EH (cell line): ENCODE measurements at places on chromosomes 7 and 10.

GRCh38 chr7:34501156-34501555, 156.9 kb upstream of the NPSR1 start:
- no peak for DNase-seq

- no peak for DNase-seq
Measured at GRCh38 chr7:155191901-155192478, 105.7 kb upstream of the INSIG1 start.

GRCh38 chr7:12690041-12690878, 2.8 kb downstream of the ARL4A start:
- no peak for DNase-seq

DNA sequence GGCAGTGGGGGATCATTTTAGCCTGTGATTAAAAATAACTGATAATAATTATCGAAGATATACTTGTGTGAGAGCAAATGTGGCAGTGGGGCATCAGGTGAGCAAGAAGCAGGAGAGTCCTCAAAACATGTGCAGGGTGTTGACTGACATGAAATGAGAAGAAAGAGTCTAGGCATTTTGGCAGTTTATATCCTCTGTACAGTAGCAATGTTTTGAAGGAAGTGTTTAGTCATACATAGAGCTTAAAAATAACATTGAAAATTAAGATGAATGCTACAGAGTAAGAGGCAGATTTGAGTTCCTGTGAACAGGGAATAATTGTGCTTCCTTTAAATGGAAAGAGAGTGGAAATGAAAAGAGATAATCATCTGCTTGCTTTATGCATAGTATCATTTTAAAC, 47.4 kb downstream of the VPS50 start:
- DNase-seq, result peak; percentile 26

DNA sequence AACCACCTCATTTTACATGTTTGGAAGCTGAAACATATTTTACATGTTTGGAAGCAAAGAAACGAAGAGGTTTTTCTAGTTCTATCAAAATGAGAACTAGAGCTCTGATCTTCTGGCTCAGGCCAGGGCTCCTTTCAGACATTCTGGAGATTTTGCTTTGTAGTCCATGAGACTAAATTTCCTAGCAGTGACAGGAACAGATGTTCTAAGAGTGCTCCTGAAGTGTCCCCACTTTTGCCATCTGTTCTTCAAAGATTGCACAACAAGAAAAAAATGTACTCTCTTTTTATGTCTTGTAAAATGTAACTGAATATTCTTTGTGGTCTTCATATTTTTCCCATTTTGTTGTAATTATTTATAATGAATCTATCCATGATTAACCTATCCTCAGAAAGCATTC, 196.4 kb upstream of the PCLO start:
- DNase-seq, result no peak

DNA sequence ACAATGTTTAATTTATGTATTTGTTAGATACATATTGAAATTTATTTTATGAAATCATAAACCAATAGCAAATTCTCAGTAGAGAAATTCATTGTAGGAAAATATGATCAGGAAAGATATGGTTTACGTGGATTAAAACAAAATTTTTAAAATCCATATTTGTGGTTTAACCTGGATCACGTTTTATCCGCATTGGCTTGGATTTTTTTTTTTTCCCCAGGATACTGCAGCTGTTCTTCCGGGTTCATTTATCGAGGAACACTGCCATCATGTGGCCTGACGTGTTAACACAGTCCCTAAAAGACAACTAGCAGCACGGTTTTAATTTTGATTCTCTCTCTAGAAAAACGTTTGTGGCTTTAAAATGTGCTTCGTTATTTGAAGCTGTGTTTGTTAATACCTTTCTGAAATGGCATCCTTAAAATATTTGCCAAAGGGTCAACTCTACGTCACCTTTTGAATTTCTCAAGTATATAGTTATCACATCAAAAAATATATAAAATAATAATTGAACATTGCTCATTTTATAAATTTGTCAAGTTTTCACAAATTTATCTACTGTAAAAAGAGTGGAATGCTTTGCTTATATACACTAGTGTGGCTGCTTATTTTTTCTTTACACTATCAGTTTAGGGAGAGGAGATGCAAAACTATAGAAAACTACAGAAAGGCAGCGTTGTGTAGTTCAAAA, 8.7 kb upstream of the ASB4 start:
- DNase-seq, result peak; percentile 68

GRCh38 chr7:1585142-1585981, 15.5 kb upstream of the PSMG3 start:
- no peak for DNase-seq

- DNase-seq, result no peak
Measured at GRCh38 chr7:33711231-33712019, 193.9 kb upstream of the BMPER start.

DNA sequence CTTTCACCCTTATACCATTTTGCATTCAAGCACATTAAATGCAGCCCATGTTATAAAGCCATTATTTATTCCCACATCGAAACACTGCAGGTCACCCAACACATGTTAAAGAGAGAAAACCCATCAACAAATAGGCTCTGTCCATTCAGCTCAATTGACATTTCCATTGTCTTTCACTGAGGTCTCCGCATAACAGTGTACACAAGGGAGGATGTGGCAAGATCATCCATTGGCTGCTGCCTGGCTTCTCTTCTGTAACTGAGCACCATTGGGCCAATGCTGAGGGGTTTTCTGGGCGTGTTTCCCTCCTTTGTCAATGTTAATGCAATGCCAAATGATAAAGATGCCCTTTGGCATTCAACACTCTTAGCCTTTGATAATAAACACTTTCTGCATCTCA, 278.1 kb upstream of the SP4 start:
- DNase-seq, result no peak

GRCh38 chr10:120511165-120511564, 54.1 kb downstream of the PLPP4 start:
- peak; percentile 26 for DNase-seq

DNA sequence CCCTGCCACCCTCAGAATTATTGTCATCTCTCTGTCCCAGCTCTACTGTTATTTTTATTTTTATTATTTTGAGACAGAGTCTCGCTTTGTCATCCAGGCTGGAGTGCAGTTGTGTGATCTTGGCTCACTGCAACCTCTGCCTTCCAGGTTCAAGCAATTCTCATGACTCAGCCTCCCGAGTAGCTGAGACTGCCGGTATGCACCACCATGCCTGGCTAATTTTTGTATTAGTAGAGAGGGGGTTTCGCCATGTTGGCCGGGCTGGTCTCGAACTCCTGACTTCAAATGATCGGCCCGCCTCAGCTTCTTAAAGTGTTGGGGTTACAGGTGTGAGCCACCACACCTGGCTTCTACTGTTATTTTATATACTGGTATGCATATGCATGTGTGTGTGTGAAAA, 11.0 kb downstream of the CALHM2 start:
- DNase-seq, result peak; percentile 35

GRCh38 chr10:59823111-59823510, 69.9 kb upstream of the MRLN start:
- no peak for DNase-seq

- DNase-seq, result no peak
Measured at GRCh38 chr10:5779730-5780129, 33.5 kb downstream of the GDI2 start.

- DNase-seq, result peak; percentile 7
Measured at GRCh38 chr7:7136466-7137381, 45.6 kb upstream of the C1GALT1 start.

DNA sequence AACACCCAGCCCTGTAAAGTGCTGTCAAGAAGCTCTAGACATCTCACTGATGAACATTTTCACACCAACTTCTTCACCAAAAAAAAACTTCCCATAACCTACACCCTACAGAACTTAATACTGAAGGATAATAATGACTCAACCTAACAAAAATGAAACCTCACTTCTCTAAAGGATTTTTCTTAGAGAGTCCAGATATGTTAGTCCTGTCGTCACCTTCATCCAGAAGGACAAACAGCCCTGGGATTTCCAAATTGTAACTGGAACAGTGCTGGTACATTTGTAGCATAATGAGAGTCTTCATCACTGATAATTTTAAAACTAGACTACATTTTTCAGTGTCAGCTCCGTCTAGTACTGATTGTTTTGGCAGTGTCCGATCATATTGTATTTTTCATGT, 528.6 kb upstream of the CELF2 start:
- no peak for DNase-seq

DNA sequence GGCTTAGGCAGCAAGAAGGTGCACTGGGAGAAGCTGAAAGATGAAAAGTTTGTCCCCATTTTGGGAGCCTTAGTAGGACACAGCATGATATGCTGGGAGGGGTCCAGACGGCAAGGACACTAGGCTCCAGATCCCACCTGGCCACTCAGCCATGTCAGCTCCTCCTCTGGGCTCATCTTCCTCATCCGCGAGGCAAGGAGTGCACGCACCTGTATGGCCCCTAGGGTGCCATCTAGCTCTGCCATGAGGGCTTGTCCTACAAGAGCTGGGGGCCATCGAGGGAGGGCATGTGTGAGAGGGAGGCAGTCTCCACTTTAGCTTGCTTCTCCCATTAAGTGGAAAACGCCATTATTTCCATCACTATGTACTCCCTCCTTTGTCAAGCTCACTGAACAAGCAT, 136.2 kb upstream of the ADAM12 start:
- no peak for DNase-seq

DNA sequence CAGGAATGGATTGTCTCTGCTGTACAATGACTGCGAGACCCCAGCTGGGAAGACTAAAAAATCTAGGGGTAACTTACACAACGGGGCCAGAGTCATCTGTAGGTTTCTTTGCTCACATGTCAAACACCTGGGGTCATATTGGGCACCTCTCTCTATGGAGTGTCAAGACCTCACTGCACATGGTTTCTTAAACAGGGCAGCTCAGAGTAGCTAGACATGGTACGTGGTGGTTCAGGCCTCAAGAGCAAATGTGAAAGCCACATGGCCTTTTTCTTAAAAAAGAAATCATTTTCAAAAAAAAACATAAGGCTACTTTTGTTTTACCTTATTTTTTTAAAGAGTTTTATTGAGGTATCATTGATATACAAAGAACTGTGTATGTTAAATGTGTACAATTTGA, 162.2 kb upstream of the ITGB1 start:
- DNase-seq, result no peak

DNA sequence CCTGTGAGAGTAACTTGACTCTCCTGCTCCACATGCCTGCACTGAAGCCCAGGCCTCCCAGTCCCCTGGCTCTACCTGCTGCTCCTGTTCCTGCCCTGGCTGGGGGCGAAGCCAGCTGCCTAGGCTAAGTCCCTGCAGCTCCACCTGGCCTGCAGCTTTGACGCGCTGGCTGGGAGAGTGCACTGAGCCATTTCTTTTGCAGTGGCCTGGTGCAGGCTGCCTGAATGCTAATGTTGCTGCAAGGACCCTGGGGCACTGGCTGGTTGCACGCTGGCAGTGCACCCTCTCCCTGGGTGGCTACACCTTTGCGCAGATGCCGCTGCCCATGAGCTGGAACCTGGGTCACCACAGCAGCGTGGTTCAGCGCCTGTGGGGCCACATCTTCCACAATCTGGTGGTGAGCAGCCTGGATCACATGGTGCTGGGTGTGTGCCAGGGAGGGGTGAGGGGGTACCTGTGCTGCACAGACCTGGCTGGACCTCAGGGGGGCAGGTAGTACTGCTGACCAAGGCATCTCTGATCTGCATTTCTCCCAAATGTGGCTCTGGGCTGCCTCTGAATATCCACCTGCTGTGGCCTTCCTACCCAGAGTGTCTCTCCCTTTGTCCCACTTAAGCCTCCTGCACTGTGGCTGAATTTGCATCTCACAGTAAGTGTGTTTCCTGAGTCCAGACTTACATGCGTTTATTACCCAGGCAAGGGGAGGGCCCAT, 20.0 kb downstream of the IMPDH1 start:
- DNase-seq, result no peak

- DNase-seq, result no peak
Measured at GRCh38 chr7:95011995-95012394, 104.6 kb downstream of the PPP1R9A start.

DNA sequence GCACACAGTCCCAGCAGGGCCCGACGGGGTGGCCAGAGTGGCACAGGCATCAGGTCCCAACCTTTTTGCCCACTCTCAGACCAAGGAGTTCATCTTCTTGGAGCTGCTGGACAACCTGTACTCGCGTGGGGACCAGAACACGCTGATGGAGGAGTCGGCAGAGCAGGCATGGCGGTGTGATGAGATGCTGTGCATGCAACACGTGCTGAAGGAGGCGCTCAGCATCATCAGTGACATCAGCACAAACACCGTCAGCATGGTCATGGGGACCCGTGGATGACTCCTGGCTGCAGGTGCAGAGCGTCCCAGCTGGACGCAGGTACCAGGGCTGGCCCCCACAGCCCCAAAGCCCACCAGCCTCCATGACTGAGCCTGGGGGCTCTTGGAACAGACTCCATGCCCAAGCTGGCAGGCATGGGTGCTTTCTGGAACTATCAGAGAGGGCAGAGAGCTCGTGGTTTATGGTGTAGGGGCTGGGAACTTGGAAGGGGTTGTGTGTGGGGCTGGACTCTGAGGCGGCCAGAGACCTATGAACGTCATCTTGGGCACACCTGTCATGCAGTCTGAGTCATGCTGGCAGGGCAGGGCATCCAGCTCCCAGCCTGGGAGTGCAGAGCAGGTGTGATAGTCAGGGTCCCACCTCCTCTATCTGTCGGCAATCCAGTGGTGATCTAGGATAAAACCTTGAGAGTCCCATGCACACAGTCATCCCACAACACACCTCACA, 8.2 kb upstream of the MTPAP start:
- DNase-seq, result no peak

DNA sequence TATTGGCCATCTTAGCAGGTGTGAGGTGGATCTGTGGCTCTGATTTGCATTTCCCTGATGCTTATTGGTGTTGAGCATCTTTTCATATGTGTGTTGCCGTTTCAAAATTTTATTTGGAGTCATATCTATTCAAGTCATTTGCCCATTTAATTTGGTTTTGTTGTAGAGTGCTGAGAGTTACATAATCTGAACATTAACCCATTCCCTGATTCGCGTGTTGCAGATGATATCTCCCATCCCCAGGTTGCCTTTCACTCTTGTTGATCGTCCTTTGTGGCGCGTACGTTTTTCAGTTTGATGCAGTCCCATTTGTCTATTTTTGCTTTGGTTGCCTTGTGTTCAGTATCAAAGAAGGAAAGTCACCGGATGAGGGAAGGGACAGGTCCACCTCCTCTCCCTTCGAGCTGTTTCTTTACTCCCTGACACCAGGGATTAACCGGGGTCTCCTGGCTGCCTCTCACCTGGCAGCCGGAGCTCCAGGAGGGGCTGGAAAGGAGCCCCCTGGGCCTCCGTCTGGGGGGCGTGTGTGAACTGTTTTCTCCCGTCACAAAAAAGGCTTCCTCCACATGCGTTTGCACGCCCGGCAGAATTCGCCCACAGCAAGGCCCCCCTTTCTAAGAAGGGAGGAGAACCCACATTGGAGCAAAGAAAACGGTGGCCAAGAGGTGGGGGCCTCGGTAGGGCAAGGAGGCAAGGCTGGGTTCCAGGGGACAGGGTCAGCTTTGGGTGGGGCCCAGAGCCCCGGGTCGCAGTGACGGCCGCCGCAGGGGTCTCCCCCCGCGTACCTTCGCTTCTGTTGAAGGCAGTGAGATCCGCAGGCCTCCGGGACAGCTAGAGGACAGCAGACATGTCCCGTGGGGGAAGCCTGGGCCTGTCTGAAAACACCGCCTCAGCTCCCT, 8.3 kb downstream of the MNX1 start:
- no peak for DNase-seq

- no peak for DNase-seq
Measured at GRCh38 chr10:8803992-8804391, 749.5 kb downstream of the GATA3 start.
